Right atrium auricular region (tissue), 2 donors: ENCODE measurements at places on chromosomes 2 and 18. TPM values are rescaled to one million over a fixed set of nuclear protein-coding genes. Genes with fewer than 3 reads are reported as not detected.

The SCN3A gene
- total RNA-seq, result 1.0 TPM

- no peak for DNase-seq
These were observed 161.2 kb upstream of the DTNA start for GRCh38 chr18:34548973-34549294.

DNA sequence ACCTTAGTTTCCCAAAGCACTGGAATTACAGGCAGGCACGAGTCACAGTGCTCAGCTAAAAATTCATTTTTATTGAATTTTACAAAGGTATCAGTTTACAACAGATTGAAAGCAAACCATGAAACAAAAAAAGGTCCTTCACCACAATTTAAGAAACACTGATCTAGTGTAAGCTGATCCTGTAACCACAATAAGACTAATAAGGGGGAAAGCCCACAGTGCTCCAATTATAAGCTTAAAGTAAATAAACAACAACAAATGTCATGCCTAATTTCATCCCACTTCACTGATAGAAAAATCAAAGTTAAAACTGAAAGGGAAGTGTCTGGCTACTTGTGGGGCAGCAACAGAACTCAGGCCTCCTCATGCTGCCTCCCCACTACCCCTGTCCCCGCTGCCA is 49.2 kb downstream of the ICA1L start:
- no peak for DNase-seq

DNA sequence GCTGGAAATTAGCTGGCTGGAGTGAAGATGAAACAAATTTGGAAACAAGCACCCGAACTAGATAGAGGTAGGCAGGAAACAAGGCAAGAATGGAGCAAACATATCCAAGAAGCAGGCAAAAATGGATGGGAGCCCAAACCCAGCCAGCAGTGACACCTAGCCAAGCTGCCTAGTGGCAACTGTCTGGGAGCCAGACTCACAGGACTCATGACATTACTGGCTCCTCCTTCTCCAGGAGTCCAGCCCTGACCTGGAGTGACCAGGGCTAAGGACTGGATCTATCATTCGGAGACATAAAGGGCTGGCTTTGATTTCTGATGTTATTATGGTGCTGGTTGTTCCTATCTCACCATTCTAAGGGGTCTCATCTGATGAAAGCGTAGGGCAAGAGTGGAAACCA is 21.3 kb upstream of the ALK start:
- DNase-seq, result no peak
